ENCODE measurements at places on chromosomes 1 and 21.

DNA sequence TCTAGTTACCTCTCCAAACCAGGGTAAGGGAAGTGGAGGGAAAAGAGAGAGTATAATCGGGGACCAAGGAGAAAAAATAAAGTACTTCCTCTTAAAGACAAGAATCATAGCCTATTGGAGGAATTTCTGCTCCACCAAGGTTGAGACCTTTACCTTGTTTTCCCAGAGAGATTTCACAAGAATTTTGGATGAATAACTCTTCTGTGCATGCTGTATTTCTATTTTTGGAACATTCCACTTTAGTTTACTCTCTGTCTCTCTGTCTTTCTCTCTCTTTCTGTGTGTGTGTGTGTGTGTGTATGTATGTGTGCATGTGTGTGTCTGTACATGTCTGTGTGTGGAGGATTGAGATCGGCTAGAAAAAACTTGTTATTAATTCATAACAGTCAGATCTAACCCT, 318.4 kb upstream of the RGS18 start:
- DNase-seq: no peak

GRCh38 chr1:186239171-186239570, 135.9 kb downstream of the TPR start:
- DNase-seq: no peak

DNA sequence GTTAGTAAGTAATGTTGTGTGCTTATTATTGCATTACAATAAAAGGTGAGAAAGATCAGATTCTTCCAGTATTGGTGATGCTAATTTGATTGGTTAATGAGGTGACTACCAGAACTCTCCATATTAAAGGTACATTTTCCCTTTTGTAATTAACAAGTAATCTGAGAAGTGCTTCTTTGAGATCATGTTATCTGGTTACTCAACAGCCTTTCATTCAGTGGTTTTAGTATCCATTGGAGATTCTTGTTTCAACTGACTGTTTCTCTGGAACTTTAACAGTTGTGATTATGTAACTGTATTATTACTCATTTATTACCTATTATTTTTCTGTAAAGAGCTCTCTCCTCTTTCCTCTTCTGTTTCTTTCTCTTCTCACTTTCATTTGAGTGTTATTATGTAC, 86.7 kb downstream of the PEX14 start:
- no peak for DNase-seq

GRCh38 chr21:28308516-28308915, 684.2 kb downstream of the LTN1 start:
- DNase-seq: no peak

GRCh38 chr1:72483846-72484357, 201.6 kb upstream of the NEGR1 start:
- DNase-seq: no peak

DNA sequence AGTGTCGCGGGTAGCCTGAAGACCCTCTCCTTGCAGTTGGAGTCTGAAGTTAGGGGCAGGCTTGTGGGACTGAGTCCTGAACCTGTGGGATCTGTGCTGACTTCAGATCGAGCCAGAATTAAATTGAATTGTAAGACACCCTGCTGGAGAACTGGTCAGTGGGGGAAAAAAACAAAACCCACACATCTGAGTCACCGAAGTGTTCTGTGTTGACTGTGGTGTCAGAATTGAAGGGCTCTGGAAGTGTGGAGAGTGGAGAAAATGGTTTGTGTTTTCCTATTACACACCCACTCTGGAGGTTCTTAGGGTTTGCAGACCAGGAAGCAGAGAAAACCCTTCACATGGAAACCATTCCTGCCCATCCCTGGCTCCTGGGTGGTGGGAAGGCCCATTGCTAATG, 209.5 kb upstream of the GALNT2 start:
- no peak for DNase-seq

DNA sequence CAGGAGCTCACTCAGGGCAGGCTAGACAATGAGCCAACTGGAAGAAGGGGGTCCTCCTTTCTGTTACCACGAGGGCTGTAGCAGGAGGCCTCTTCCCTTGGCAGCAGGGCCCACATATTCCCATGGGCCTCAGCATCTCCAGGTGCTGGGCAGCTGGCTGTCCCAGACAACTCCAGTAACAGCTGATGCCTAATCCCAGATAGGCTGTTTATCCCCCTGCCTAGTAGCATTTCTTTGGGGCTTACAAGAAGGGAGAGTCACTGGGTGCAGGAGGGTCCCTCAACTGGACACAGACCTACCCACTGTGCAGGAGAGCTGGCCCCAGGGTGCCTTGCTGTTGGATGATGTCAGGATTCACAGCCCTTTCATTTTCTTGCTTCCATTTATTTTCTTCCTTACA, 278.2 kb downstream of the DSCAM start:
- no peak for DNase-seq

DNA sequence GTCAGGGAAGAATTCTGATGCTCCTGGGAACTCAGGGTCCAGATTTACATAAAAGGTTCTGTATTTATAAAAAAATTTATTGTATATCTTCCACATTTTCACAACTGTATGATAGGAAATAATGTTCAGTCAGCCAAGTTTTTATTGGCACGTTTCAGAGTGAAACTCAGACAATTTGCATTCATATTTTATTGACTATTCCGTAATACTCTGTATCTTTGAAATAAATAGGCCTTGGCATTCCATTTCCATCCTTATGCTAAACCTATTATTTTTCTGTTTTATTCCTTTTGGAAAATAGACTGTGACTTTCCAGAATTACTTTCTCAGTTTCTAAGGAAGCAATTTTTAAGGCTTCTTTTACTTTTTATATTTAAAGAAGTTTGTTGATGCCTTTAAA, 329.0 kb downstream of the OLFM3 start:
- no peak for DNase-seq

DNA sequence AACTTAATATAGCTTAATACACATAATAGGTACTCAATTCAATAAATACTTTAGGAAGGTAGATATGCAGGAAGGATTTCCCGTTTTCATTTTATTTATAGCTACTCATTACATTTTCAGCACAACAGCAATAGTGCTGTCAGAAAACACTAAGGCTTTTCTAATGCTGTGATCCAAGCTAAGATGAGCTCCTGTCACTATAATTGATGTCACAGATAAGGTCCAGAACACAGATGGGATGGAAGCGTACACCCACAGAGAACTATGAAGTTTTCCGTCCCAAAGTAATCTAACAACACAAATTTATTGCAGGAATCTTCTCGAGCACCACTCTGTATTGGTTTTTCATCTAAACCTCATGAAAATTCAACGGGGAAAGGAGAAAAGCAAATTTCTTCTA, 13.6 kb downstream of the AUNIP start:
- no peak for DNase-seq

GRCh38 chr1:43437031-43437973, 16.4 kb downstream of the HYI start:
- DNase-seq: no peak

DNA sequence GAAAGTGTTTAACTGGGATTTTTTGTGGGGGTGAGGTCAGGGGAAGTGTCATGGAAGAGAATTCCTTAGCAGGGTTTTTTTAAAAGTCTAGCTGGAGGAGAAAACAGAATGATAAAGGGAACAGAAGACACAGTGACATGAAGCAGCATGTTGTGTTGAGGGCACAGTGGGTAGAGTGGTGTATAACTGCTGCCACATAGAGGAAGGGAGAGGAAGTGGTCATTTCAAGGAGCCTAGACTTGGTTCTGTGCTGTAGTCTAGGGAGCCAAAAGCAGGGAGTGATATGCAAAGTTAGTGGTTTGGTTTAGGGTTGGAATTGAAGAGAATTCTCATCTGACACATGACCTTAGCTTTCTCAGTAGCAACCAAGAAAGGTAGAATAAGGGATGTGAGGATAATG, 10.2 kb downstream of the EEIG2 start:
- DNase-seq: no peak

- DNase-seq: no peak
These were observed 19.7 kb downstream of the FCRL5 start for GRCh38 chr1:157532569-157532968.

GRCh38 chr1:157241185-157241538, 103.0 kb upstream of the ETV3 start:
- no peak for DNase-seq

GRCh38 chr1:206779638-206780037, 7.3 kb upstream of the IL10 start:
- DNase-seq: no peak

- no peak for DNase-seq
These were observed 19.5 kb downstream of the LRRC8C start for GRCh38 chr1:89652373-89652772.

GRCh38 chr1:183227422-183228346, 41.6 kb downstream of the LAMC2 start:
- DNase-seq: no peak

DNA sequence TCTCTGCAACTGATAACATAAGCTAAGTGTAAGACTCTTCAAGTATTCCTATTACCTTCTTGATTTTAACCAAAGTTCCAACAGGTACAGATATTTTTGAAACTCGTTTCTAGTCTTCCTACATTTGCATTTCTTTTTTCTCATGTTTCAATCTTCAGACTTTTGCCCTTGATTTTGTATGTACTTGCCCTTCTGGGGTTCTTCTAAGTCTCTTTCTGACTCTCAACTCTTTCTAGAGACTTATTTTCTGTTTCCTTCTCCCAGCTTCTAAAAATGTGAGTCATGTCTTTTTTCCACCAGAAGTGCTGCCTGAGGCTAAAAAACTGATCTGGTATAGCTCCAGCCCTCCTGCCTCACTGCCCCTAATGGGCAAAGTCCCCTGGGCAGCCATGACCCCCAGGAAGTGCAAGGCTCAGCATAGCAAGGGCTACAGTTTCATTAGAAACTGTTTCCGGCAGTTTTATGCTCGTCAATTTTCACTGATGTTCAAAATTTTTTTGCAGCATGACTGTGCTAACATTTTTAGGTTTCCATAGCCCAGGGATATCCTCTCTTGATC, 265.9 kb downstream of the SEC16B start:
- DNase-seq: no peak

GRCh38 chr1:198829944-198830343, 191.1 kb downstream of the PTPRC start:
- no peak for DNase-seq

DNA sequence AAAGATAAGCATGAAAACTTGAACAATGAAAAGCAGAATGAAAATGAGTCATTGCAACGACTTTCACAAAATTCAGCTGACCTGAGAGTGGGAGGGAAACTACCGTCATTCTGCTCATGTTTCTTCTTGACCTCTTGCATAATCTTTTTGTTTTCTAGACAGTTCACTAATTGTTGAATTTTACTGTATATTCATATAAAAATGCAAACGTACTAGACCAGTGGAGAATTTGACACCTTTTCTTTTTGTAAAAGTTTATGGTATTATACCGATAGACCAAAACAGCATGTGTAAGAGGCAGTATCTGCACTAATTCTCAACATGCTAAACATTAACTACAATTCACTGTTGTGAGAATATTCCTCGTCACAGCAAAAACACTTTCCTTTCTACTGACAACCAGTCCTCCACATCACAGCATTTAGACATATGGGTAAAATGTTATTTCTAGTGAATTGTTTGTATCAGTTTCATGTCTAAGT, 137.8 kb downstream of the GREM2 start:
- no peak for DNase-seq

DNA sequence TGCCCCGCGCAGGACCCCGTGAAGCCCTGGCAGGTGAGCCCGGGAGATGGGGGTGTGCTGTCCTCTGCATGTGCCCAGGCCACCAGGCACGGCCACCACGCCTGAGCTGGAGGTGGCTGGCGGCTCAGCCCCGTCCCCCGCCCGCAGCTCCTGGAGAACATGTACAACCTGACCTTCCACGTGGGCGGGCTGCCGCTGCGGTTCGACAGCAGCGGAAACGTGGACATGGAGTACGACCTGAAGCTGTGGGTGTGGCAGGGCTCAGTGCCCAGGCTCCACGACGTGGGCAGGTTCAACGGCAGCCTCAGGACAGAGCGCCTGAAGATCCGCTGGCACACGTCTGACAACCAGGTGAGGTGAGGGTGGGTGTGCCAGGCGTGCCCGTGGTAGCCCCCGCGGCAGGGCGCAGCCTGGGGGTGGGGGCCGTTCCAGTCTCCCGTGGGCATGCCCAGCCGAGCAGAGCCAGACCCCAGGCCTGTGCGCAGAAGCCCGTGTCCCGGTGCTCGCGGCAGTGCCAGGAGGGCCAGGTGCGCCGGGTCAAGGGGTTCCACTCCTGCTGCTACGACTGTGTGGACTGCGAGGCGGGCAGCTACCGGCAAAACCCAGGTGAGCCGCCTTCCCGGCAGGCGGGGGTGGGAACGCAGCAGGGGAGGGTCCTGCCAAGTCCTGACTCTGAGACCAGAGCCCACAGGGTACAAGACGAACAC, 1.8 kb downstream of the TAS1R3 start:
- no peak for DNase-seq

DNA sequence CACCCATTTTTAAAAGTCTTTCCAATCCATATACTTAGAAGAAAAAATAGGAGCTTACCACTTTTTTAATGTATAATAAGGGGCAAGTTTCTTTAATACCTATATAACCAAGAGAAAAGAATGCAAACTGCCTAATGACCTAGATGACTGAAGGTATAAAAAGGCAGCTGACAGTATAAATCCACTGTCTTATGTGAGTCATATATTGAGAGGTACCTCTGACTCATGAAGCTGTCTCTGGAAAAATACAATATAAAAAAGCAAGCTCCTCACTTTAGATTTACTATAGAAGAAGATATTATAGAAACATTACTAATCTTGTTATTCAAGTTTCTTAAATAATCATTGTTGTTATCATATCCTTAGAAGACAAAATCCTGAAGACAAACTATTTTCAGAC, 144.2 kb downstream of the VAV3 start:
- no peak for DNase-seq

DNA sequence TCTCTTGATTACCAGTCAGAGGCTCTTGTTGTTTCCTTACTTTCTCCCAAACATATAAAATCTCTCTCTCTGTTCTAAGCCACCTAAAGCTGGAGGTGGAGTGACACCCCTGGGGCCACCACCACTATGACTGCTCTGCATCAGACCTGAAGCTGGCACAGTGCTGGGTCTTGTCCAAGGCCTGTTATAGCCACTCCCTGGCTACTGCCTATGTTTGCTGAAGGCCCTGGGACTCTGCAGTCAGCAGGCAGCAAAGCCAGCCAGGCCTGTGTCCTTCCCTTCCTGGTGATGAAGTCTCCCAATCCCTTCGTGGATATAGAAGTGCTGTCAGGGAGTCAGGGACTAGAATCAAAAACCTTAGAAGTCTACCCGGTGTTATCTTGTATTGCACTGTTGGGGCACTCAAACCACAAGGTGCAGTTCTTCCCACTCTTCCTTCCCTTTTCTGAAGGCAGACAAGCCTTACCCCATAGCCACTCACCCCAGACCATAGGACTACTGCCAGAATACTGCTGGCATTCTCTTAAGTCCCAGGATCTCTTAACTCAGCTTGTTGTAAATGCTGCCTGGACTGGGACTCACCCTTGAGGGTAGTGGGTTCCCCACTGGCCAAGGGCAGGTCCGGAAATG, 103.1 kb downstream of the RPS6KC1 start:
- DNase-seq: no peak

- no peak for DNase-seq
These were observed 151.0 kb downstream of the CLEC20A start for GRCh38 chr1:178345807-178346206.

All from GM06990 (cell line).